SK-MEL-5 (cell line): ENCODE measurements at places on chromosomes 7 and 10.

DNA sequence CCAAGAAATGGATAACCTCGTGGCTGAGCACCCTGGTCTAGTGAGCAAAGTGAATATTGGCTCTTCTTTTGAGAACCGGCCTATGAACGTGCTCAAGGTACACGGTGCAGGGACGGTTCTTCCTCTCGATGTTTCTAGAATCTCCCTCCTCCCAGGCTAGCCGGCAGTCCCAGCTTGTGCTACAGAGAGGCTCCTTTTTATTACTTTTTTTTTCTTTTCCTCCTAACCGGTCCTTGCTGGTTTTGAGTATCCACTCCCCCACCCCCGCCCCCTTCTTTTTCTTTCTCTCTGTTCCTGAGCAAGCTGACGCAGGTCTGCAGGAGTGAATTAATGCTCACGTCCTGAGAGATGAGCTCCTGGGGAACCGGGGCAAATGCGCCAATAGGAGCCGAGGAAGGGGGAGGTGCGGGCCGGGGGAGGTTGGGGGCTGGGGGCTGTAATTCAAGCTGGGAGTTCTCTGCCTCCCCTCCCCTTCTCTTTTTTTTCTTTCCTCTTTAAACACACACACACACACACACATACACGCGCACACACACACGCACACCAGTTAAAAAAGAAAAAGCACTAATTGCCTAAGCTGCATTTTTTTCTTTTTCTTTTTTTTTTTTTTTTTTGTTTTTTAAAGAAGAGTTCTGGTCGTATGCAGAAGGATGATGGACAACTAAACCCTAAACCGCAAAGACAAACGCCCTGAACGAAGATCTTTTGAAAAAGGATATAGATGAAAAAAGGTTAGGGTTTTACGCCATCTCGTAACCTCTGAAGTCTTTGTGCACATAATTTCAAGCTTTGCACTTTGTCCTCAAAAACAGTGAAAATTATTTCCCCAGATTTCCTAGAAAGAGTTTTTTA is 6.6 kb downstream of the CPA2 start:
- no peak for DNase-seq

DNA sequence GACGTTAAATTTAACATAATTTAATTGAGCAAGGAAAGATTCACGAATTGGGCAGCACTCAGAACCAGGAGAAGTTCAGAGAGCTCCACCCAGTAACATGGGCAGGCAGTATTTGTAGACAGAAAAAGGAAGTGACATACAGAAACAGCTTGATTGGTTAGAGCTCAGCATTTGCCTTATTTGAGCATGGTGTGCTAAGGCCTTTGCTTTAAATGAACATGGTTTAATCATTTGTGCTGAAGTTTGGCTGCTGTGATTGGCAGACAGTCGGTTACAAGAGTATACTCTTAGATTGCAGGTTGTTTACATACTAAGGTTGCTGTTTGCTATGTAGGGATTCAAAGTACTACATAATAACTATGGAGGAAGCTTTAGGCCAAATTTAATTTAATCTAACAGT is 199.2 kb downstream of the MALRD1 start:
- DNase-seq: no peak

GRCh38 chr7:40330408-40330807 is 195.6 kb downstream of the SUGCT start:
- DNase-seq: no peak

DNA sequence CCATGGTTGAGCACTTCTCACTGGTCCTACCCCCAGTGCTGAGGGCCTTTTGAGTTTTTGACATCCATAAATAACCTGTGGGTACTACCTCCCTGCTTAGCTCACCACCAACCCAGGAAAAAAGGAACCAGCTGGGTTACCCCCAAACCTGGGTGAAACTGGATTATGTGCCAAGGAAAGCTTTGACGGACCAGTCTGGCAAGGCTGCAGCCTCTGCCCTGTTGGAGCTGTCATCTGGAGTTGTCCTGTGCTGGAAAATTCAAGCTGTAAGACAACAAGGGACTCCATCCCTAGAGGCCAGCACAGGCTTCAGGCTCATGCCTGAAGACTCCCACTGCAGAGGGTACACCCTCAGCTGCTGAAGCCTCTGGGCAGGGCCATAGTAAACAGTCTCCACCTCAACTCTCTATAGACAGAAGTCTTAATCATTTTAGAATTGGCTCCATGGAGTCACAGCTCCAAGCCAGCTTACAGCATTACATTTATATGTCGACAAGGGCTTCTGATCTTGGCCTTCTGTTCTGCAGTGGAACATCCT is 115.5 kb upstream of the AFAP1L2 start:
- DNase-seq: no peak

DNA sequence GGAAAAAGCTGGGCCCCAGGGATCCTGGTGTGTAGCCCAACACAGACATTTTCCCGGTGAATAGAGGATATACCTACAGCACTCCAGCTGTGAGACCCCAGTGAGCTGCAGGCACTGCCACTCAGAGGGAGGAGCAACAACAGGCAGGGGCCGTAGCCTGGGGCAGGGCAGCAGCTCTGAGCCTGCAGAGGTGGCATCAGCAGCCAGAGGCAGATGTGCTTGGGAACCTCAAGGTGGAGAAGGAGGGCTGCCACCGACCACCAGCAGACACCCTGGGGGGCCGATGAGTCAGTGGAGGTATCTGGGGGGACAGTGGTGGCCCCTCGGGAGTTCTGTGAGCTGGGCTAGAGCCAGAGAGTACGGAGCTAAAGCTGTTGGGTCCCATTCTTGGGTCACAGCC is 110.2 kb upstream of the GDF10 start:
- no peak for DNase-seq

- peak; percentile 76 for DNase-seq
Measured at GRCh38 chr7:114889646-114890285, 32.1 kb upstream of the MDFIC start.

GRCh38 chr7:66629222-66630062 is 761 bp downstream of the KCTD7 start:
- no peak for DNase-seq

- DNase-seq: no peak
Measured at GRCh38 chr10:90274721-90275468, 573.5 kb downstream of the KIF20B start.

- DNase-seq: no peak
Measured at GRCh38 chr7:93043385-93043985, 74.3 kb downstream of the SAMD9 start.

- DNase-seq: no peak
Measured at GRCh38 chr7:94571816-94572215, 62.2 kb downstream of the CASD1 start.

GRCh38 chr10:88120599-88121333 is 257.3 kb downstream of the PTEN start:
- DNase-seq: no peak

DNA sequence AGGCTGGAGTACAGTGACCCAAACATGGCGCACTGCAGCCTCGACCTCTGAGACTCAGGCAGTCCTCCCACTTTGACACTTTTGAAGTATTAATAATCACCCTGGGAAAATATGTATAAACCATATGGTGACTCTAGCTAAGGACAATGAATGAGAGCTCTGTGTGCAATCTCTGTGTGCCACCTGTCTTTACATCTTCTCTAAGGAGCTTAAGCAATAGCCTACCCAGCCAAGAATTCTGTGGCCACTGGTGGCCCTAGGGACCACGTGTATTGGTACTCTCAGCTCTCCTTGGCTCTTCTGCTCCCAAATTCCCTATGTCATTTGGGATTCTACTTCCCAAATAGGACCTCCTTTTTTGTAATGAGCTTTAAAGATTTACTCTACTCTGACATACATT is 23.7 kb downstream of the FGF8 start:
- DNase-seq: no peak

GRCh38 chr7:98957766-98958165 is 79.4 kb downstream of the TRRAP start:
- DNase-seq: no peak

DNA sequence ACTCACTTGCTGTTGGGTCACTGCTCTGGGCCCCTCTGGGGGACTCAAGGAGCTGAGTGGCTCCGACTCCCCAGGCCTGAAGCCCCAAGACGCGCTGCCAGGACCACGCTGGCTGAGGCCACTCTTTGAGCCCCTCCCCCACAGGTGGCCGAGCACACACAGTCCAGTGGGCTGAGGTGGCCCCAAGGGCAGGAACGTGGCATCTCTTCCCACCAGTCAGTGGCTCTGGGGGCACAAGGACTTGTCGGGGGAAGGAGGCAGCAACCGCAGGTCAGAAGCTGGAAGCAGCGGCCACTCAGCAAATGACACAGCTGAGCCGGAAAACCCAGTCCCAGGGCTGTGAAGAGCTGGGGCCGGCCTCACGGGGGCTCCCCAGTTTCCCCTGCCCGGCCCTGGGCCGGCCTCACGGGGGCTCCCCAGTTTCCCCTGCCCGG is 24.1 kb downstream of the GRIFIN start:
- no peak for DNase-seq

GRCh38 chr7:4769761-4770160 is 5.7 kb upstream of the AP5Z1 start:
- DNase-seq: no peak

- no peak for DNase-seq
Measured at GRCh38 chr10:110730345-110731050, 86.4 kb downstream of the RBM20 start.

GRCh38 chr10:36236931-36237330 is 594.8 kb upstream of the FZD8 start:
- DNase-seq: no peak

DNA sequence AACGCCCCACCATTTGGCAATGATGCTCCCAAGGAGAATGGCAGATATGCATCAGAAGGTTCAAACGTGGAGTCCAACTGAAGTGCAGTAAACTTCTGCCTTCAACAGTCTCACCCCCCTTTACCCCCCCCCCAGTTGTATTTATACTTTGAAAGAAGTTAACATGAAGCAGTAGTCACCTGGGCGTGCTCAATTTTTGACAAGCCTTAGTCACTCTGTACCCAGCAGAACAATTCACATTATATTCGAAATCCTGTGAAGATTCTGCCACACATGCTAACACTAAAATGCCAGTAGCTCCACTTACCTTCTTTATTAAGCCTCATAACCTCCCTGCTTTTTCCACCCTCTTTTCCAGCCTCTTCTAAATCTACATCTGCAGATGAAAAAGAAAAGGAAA is 894 bp downstream of the ATXN7L1 start:
- no peak for DNase-seq

GRCh38 chr10:2469802-2470201 is 597.5 kb upstream of the PFKP start:
- DNase-seq: no peak

- no peak for DNase-seq
Measured at GRCh38 chr7:92623544-92623943, 33.4 kb upstream of the FAM133B start.

GRCh38 chr10:96500519-96500918 is 13.2 kb downstream of the TLL2 start:
- DNase-seq: no peak

DNA sequence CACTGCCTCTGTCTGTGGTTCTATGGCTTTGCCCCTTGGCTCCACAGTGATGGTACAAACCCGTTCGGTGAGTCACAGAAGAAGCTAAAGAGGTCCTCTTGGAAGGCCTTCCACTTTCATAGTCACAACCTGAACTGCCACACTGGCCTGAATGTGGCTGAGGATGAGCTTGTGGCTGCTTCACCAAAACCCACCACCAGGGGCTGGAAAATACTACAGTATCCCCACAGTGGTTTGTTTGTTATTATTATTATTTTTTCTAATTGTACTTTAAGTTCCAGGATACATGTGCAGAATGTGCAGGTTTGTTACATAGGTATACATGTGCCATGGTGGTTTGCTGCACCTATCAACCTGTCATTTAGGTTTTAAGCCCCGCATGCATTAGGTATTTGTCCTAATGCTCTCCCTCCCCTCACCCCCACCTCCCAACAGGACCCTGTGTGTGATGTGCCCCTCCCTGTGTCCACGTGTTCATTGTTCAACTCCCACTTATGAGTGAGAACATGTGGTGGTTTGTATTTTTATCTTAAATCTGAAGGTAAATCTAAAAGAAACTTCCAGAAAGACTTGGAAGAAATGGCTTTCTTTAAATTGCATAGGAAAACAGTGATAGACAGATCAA is 160.8 kb upstream of the NPSR1 start:
- DNase-seq: peak; percentile 36

DNA sequence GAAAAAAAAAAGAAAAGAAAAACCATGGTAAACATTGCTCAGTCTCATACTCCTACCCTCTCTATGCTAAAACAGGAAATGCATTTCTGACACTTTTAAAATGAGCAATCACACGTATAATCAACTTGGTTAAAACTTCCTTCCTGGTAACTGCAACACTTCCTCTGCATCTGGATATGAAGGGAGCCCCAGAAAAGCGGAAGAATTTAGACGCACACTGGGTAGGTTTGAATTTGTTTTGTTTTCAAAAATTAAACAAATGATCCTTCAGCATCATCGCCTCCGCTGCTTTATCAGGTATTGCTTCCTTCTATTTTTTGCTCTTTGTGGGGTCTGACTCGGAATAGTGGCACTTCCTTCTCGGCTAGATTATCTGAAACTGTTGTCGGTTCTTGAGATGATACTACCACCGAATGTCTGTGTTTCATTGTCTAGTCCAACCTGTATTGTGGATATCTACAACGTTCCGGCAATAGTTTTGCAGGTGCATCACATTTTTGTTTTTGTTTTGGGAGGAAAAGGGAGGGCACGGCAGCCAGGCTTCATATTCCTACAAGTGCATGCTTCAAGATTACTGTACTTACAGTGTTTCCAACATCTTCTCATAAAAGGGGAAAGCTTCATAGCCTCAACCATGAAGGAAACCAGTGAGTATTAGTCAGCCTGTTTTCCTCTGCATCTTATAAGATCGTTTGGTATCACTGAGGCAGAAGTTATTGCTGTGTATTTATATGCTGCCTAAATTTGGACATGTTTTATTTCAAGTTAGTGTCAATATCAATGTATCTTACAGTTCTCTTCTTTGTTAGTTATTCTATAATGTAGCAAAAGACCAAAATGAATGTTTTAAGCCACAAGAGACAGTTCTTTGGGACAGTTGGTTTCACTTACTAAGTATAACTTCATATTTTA is at the start of gene PIK3CG:
TSS of gene PIK3CG (plus strand) at position 153 of the 912 bp plus-strand sequence. CDS start 2,280 bp downstream, outside the sequence.
- no peak for DNase-seq

DNA sequence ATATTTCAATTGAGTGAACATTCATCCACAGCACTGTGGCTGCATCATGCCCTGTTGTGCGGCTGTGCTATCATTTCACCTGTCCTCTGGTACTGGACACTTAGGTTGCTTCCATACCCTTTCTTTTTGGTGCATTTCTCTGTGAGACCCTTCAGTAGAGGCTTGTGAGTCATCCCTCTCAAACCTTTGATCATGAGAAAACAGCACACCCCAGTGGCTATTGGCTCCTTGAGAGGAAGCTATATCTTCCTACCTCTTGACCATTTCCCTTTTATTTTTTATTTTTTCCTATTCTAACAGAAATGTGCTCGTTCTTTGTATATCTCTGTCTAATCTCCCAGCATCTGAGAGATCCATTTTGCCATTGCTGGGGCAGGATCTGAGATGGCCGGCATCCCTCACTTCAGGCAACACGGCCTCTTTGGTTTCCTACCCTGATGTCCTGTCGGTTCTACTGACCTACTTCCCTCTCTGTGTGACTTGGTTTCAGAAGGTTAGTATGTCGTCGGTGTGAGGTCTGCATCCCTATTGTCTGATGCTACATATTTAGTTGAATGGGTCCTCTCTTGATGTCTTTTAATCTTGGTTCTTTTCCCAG is 23.8 kb upstream of the PIK3AP1 start:
- DNase-seq: peak; percentile 38
